ENCODE measurements at places on chromosomes 7 and 10.

- DNase-seq, result no peak
Observed at GRCh38 chr7:17333221-17333620, 34.8 kb downstream of the AHR start.

DNA sequence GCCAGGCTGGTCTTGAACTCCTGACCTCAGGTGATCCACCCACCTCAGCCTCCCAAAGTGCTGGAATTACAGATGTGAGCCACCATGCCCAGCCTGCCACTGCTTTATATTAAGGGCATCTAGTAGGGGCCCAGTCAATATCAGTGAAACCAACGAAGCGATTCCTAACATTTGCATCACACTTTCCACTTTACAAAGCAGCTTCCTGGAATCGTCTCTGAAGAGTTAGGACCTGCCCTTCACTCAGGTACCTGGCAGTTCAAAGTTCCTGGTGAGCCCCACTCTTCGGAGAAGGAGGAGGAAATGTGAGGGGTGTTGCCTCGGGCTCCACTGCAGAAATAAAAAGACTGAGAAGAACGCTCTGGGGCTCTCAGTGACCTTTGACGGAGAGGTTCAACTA, 31.1 kb upstream of the EZH2 start:
- no peak for DNase-seq

- DNase-seq, result no peak
Observed at GRCh38 chr10:28781296-28781695, 104.0 kb downstream of the BAMBI start.

- DNase-seq, result no peak
Observed at GRCh38 chr10:133087045-133087678, 562 bp upstream of the ADGRA1 start.

GRCh38 chr7:38756521-38756920, 125.3 kb upstream of the AMPH start:
- no peak for DNase-seq

- no peak for DNase-seq
Observed at GRCh38 chr7:137110091-137110509, 233.4 kb downstream of the PTN start.

GRCh38 chr7:157829491-157829890, 492.7 kb downstream of the DNAJB6 start:
- DNase-seq, result no peak

- DNase-seq, result no peak
Observed at GRCh38 chr7:20741801-20742200, 44.9 kb downstream of the SP8 start.

DNA sequence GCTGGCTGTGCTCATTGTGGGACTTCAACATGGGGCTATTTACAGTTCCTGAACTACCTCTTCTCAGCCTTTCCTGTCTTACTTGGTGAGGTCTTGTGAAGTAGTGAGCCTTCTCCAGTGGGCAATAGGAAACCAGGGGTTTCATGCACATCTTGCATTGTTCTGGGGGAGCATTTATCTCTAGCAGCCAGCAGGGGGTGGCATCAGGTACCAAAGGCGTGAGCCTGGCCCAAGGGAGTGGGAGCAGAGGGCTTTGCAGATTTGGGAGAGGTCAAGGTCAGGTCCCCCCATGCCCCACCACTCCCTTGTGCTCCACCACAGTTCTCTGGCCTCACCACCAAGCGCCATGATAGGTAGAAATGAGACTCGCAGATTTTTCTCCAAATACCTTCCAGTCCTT, 85.4 kb upstream of the NPTX2 start:
- DNase-seq, result no peak

GRCh38 chr7:157032644-157033482, 22.4 kb upstream of the MNX1 start:
- DNase-seq, result no peak

GRCh38 chr7:95318501-95319100, 5.7 kb downstream of the PON1 start:
- no peak for DNase-seq

- DNase-seq, result no peak
Observed at GRCh38 chr7:47392241-47392759, 189.6 kb downstream of the TNS3 start.

GRCh38 chr7:44846816-44847508, 925 bp downstream of the H2AZ2 start:
- no peak for DNase-seq

DNA sequence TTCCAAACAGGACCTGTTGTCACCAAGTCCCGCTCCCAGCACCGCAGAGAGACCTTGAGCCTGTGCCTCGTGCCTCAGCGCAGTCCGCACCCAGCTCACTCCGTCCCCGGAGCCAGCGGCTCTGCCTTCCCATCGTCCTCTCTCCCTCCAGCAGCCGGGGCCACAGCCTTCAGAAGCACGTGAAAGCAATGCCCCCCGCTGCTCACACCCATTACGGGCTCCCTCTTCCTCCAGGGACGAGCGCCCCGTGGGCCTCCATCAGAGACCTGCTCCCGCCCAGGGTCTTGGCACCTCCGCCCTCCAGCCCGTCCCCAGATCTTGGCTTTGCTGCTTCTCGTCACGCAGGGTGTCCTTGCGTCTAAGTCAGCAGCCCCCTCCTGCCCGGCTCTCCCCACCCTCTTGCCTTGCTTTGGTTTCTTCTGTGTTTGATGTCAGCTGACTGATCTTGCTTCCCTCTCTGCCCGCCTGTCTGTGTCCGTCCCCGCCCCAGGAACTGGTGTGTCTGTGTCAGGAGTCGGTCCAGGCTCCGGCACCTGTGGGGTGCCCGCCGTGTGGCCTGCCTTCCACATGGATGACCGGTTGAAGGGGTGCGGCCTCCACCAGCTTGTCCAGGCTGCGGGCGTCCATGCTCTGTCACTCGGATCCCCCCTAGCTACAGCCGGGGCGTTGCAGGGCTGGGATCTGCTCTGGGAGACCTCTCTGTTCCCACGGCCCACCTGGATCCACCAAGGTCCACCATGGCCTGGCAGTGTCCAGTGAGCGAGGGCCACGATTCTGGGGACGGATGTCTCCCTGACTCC, 61.9 kb downstream of the FOXL3 start:
- peak; percentile 84 for DNase-seq

DNA sequence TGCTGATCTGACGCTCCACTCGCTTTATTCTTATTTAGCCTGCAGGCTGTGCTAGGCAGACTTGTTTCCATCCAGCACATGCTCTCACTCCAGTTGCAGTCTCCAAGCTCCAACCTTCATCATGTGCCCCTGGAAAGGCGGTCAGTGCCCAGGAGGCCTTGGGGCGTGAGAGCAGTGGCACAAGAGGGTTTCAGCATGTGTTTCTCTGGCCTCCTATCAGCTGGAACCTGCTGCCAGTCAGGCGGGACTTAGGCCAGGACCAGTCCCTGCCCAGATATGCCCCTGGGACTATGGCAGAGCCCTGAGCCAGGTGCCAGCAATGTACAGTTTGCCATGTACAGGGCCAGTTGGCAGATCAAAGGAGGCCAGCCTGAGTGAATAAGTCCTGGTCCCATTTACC, 330.2 kb upstream of the FZD1 start:
- DNase-seq, result no peak

- no peak for DNase-seq
Observed at GRCh38 chr10:20100171-20100570, 283.9 kb downstream of the PLXDC2 start.

GRCh38 chr10:70560511-70560941, 42.0 kb downstream of the PRF1 start:
- no peak for DNase-seq

- DNase-seq, result no peak
Observed at GRCh38 chr7:11505471-11505985, 326.5 kb downstream of the THSD7A start.

DNA sequence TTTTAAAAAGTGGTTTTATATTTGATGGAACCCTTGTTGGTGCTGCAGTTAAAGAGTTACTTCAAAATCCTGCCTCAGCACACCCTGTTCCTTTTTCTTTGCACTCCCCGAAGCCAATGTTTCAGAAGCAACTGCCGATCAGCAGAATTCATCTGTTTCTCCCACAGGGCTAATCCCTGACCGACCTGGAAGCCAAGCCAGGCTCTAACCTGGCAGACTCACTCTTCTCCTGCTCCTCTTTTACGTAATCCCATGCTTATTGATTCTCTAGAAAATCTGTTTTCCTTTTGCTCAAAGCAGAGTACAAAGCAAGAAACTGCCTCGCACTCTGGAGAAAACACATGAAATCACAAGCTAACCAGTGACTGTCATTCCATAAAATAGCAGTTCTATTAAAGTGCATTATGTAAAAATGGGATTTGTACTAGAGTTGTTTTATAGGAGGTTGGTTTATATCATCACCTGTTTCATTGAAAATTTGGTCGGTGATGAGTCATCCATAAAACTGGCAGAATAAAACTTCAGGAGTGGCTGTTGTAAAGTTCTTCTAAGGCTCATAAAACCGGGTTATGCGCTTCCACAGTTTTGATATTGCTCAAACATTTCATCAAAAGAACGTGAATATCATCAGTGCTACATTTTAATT, 99.9 kb downstream of the CNTNAP2 start:
- no peak for DNase-seq

- no peak for DNase-seq
Observed at GRCh38 chr7:2979201-2979631, 64.5 kb downstream of the CARD11 start.

- DNase-seq, result no peak
Observed at GRCh38 chr10:49243139-49243538, 54.9 kb upstream of the TMEM273 start.

DNA sequence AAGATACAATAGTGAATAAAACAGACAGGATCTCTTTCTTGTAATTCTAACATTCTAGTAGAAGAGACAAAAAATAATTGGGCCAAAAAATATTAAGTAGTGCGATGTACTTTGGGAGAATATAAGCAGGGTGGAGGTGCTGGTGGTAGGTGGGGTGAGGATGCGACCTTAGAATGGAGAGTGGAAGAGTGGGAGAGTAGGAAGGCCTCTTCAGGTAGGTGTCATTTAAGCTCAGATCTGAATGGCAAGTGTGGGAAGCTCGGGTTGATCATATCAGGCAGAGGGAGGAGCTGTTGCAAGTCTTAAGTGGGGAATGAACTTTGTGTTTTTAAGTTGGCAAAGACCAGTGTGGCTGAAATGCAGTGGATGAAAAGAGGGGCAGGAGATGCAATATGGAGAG, 3.8 kb upstream of the IFRD1 start:
- DNase-seq, result no peak

GRCh38 chr10:98339799-98340198, 71.8 kb upstream of the LOXL4 start:
- DNase-seq, result no peak

DNA sequence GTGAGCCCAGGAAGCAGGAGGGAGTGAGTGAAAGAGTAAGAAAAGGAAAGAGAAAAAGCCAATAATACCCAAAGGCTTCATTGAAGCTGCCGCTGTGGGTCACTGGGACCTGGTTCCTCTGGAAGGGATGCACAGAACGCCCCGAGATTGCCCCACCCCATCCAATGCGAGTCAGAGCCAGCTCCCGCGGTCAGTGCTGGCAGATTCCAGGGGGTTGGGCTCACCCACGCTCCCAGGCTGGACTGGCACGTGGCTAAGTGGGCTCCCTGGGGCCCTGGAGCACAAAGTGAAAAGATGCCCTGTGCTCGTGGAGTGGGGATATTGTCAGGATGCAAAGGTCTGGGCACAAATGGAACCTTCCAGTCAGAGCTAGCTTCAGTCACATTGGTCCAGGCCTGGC, 117.0 kb downstream of the OAT start:
- DNase-seq, result no peak

GRCh38 chr10:98536551-98536950, 89.8 kb upstream of the HPS1 start:
- no peak for DNase-seq

- DNase-seq, result no peak
Observed at GRCh38 chr10:95500097-95500496, 61.1 kb downstream of the SORBS1 start.

GRCh38 chr10:30505543-30506298, 71.7 kb downstream of the MAP3K8 start:
- no peak for DNase-seq

- peak; percentile 44 for DNase-seq
Observed at GRCh38 chr10:58266003-58266825, 1.5 kb downstream of the IPMK start.

DNA sequence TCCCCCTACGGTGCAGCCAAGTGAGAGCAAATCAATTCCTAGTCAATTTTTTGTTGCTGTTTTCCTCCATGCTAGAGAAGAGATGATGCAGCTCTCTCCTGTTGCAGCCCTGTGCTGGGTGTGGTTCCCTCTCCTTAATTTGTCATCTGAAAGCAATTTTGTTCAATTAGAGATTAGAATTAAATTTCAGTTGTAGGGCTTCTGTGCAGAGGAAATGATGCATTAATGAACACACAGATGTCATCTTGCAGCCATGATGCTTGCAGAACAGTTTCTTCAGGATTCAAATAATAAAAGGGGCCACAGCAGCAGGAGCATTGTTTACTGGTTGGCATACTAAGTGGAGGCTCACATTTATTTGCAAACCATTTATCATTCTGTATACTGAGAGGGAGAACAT, 266.0 kb downstream of the AUTS2 start:
- no peak for DNase-seq

DNA sequence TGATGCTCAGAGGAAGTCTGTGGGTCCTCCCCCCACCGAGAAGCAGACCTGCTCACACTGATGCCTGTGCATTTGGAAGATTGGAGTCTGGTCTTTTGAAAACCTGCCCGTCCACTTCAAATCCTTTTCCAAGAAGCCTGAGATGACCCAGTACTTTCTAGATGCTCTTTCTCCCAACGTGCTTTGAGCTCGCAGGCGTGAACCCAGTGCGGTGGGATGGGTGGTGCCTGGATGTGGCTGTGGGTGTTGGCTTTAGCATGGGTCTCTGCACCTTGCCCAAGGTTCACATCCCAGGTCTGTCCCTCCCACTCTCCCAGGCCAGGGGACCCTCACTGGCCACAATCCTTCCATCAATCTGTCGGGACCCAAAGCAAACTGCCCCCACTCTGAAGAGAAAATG, 170.2 kb downstream of the ADARB2 start:
- no peak for DNase-seq

- no peak for DNase-seq
Observed at GRCh38 chr10:71657604-71658466, 61.7 kb downstream of the C10orf105 start.

GRCh38 chr7:95520136-95520535, 34.4 kb downstream of the ASB4 start:
- DNase-seq, result no peak

DNA sequence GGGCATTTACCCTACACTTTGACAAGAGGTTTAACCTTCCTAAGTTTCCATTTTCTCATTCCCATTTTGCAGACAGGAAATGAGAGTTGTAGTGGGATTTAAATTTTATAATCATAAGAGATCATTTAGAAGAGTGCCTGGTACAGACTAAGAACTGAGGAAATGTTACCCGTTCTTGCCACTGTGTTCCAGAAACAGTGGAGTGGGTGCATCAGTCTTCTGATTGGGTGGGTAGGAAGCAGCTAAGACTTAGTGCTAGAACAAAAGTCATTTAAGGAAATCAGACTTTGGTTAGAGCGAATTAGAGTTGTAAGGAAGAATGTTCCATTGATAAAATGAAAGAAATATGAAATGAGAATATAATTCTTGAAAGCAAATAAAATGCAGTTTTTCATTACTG, 8.4 kb upstream of the SYPL1 start:
- DNase-seq, result no peak

GRCh38 chr7:7323352-7323751, 141.0 kb downstream of the C1GALT1 start:
- DNase-seq, result no peak

Data from naive thymus-derived CD8-positive, alpha-beta T cell (primary cell).